H1 (cell line): ENCODE measurements at places on chromosomes 5 and 9.

GRCh38 chr5:35229076-35230037, 930 bp downstream of the PRLR start:
- peak; percentile 74 for DNase-seq

DNA sequence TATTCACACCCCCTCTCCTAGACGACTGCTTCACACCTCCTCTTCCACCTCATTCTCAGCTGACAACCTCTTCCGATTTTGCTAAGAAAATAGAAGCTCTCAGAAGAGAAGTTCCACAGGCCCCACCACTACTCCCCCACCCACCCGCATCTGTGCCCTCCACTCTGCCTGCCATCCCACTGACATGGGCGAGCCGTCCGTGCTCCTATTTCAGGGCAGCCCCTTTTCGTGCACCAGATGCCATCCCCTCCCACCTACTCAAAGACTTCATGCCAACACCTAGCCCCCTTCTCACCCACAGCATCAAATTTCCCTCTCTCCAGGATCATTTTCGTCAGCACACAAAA, 34.6 kb upstream of the JADE2 start:
- DNase-seq = no peak

GRCh38 chr9:109989296-109989695, 209.3 kb downstream of the PALM2AKAP2 start:
- DNase-seq = no peak

DNA sequence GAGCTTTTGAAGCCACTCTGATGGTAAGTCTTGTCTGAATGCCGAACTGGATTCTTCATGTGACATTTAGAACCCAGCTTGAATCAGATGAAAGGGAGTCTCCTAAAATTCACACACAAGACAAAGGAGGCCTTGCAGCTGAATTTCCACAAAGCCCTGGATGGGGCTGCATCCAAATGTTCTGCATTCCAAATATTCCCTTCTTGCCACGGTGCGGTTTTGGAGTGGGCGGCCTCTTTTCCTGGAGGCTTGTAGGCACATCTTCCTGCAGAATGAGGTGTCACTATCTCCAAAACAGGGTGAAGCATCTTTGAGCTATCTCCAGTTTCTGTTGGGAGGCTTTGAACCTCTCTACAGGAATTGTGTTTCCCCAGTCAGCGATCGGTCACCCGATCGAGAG, 342.7 kb downstream of the ARHGEF28 start:
- no peak for DNase-seq

DNA sequence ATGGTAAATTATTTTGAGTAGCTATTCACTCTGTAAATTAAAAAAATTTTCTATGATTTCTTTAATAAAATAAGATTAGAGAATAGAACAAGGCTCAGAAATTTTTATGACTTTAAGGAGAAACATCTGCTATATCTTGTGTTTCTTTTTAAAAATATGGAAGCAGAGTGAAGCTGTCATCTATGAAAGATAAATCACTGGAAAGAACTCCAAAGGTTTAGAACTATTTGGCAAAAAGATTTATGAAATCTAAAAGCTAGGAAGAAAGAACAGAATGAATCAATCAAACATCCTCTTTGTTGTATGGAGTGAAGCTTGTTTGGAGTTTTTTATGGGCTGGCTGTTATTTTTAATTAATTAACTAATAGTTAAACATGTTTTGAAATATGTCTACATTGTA, 89.8 kb upstream of the ACTBL2 start:
- no peak for DNase-seq

DNA sequence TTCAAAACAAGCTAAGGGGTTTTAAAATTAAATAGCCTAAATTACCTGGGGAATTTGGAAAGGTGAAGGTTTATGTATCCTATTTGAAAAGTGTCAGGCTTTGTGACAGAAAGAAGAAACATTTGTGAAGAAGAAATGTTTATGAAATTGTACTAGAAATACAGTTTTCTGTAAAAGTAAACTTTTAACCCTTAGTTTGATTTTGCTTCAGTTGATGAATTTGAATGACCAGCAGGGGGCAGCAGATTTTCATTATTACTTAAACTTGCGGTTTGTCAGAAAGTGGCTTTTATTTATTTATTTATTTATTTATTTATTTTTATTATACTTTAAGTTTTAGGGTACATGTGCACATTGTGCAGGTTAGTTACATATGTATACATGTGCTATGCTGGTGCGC, 58.1 kb downstream of the NNT start:
- peak; percentile 55 for DNase-seq

- peak; percentile 77 for DNase-seq
These were observed at the start of gene VAV2 for GRCh38 chr9:133991964-133992779. VAV2 (minus strand) TSS chr9:133992324; CDS start chr9:133992278, 46 bp downstream.

GRCh38 chr9:133089271-133089671, 27.5 kb downstream of the CEL start:
- DNase-seq = no peak

- no peak for DNase-seq
These were observed 878.2 kb downstream of the MAT2B start for GRCh38 chr5:164383662-164384061.

- no peak for DNase-seq
These were observed 359.3 kb downstream of the TMEM161B start for GRCh38 chr5:87909382-87909781.

- DNase-seq = no peak
These were observed 30.3 kb upstream of the STING1 start for GRCh38 chr5:139512786-139513390.

DNA sequence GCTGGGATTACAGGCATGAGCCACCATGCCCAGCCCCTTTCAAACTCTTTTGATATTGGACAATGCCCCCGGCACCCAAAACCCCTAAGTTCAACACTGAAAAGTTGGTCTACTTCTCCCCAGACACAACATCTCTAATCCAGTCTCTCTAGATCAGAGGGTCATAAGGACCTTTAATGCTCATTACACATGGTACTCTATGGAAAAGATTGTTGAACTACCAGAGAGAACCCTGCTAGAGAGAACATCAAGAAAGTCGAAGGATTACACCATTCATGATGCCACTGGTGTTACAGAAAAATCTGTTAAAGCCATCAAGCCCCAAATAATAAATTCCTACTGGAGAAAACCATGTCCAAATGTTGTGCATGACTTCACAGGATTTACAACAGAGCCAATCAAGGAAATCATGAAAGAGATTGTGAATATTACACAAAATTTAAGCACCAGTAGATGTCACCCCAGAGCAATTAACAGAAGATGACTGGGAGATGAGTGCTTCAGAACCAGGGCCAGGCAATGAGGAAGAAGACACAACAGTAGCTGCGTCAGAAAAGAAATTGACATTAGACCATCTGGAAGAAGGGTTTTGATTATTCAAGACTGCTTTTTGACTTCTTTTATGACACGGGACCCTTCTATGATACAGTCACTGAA, 28.3 kb upstream of the NIPAL4 start:
- DNase-seq = no peak

GRCh38 chr5:136006164-136006563, 22.6 kb upstream of the TGFBI start:
- no peak for DNase-seq

- DNase-seq = no peak
These were observed 39.8 kb upstream of the PITX1 start for GRCh38 chr5:135073761-135074345.

GRCh38 chr5:160369990-160370712, at the start of gene C1QTNF2:
C1QTNF2 (minus strand) TSS chr5:160370626; CDS start chr5:160355011, 15,615 bp downstream.
- peak; percentile 74 for DNase-seq

- DNase-seq = no peak
These were observed 194.7 kb downstream of the SPATA31D1 start for GRCh38 chr9:82183181-82183860.

DNA sequence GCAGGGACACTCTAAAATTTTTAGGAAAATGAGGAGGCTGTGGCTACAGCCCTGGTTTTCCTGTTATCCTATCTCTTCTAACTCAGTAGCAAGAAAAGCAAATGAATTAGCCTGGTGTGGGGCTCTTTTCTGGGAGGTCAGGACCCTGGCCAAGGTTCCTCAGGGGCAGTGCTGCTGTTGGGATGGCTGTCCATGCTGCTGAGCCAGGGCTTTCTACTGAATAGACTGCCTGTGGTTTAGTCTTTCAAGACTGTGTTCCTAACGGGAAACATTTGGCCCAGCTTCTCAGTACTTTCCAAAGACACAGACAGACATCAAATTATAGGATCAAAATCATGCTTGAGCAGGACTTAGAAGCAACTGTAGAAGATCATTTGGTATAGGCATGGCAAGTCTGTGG, 18.1 kb downstream of the TNC start:
- no peak for DNase-seq

- DNase-seq = no peak
These were observed 9.7 kb upstream of the PRKACG start for GRCh38 chr9:69023650-69024049.
